Left ventricle myocardium superior (tissue), 1 donor: ENCODE measurements at places on chromosomes 7 and 10. TPM values are rescaled to one million over a fixed set of nuclear protein-coding genes. Genes with fewer than 3 reads are reported as not detected.

The SFTPA1 gene
- total RNA-seq, result 0.17 TPM

- DNase-seq, result no peak
These were observed 346.5 kb downstream of the TYW1 start for GRCh38 chr7:67343114-67343513.

The PCDH15 gene
- 0.25 TPM for total RNA-seq

The TRIM50 gene
- 0.30 TPM for total RNA-seq

The ALOX5 gene
- 4.5 TPM for total RNA-seq

The SPDYE2 gene
- not detected for total RNA-seq

The FXYD4 gene
- not detected for total RNA-seq

- DNase-seq, result peak; percentile 71
These were observed 842 bp downstream of the NMT2 start for GRCh38 chr10:15167411-15168290.

The PYROXD2 gene
- 11.6 TPM for total RNA-seq

The TEX47 gene
- total RNA-seq, result not detected

DNA sequence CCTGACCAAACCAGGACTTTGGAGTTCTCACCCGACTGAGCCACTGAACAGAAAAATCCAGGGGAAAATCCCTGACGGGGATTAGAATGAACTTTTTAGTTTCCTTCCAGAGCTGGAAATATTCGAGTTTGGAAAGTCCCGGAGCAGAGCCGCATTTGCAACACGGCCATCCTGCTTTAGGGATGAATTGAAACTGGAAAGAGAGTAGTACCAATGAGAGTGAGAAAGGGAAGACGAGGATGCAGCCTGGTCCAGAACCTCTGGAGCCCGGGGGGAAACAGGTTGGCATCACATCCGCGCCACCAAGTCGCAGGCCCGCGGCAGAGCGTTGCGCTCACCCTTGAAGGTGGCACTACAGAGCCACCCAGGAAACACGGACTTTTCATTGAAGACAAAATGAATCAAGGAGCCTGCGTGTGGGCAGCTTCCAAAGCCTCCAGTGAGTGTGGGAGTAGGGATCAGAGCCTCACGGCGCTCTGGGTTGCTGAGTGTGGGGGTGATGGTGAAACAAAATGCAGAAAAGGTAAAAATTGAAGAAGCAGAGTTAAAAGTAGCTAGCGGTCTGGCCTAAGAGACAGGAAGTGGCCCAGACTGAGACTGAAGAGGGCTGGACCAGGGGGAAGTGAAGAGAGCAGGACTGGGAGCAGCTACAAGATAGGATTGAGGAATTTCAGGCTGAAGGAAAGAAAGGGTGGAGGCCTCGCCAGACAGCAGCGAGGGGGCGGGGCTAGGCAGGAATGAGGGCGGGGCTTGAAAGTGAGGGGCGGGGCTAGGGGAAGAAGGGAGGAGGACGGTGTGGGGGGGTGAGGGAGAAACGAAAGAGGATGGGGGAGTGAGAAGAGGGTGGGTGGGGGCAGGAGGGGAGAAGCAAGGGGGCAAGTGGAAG lies 1.8 kb downstream of the SMURF1 start:
- peak; percentile 62 for DNase-seq

DNA sequence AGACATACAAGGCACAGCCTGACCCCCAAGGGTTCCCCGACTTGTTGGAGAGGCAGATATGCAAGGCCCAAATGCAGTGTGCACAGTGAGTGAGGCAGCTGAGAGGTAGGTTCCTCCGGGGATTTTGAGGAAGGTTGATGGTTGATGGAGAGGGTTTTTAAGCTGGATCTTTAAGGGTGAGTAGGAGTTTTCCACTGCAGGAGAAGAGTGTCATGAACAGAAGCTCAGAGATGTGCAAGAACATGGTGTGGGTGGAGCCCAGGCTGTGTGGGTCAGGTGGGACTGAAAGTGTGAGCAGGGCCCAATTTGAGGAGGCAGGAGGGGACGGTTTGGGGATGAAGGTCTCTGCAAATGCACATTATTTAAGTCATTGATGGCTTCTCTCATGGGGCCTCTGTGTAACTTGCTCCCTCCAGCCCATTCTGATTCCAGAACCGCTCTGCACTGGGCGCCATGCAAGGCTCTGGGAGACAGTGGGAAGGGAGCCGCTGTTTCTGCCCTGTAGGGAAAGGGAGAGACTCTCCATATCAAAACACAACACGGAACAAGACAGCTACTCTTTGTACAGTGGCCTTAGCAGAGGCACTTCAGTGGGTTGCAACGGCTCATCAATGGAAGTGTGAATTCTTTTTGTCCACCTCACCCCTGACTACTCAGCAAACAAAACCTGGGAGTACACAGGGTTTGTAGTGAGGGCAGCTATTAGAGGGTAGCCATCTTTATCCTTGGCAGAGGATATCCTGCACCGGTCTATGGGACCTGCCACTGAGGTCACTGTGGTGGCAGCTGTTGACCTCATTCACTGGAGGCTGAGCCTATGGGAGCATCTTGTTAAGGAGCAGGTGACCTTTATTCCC lies 29.7 kb downstream of the RAMP3 start:
- no peak for DNase-seq

DNA sequence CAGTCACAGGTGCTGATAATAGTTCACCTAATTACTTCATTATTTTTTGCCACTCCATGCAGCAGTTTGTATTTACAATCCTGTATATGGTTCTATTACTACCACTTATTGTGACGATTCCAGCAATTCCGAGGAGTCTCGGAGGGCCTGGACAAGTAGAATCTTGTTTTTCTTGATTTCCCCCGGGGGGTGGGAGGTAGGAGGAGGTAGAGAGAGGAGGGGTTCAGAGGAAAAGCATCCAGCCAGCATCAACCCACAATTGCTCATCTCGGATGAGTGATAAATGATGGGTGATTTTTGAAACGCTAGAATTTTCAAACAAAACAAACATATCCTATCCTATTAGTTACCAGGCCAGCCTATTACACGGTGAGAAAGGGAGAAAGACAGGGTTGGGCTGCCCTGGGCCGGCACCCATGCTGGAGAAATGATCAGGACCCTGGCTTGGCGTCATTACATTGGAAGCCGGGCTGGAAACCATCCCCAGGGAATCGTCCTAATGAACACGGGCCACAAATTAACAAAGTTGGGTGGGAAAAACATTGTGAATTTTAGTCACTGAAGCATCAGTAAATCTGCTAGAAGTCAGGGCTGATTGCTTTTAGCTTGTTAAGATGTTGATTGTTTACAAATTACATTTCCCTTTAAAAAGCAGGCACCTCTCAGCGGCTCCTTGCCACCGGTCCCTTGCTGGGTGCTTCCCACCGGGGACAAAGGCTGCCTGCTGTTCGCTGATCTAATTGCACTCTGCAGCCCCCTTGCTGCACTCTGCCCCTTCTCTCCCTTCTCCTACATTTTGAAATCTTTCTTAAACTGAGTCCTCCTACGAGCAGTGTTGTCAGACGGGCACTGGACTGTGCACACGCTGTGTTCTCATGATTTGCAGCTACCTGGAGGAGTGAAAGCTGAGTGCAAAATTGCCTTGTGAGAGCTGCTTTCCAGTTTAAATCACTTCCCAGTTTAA lies 95.5 kb downstream of the FAM204A start:
- DNase-seq, result no peak

The UNCX gene
- not detected for total RNA-seq

DNA sequence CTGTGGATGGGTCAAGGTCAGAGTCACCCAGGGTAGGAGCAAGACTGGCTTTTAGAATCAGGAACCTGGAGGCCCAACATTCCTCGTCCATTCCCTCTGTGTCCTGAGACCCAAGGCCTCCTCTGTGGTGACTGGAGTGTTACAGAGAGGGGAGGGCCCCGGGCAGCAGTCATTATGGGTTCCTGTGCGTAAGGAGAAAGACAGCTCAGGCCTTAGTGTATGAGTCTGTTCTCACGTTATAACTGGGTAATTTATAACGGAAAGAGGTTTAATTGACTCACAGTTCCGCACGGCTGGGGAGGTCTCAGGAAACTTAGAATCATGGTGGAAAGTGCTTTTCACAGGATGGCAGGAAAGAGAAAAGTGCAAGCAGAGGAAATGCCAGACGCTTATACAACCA lies 422.3 kb downstream of the TCERG1L start:
- DNase-seq, result no peak

The BAMBI gene
- 12.5 TPM for total RNA-seq

DNA sequence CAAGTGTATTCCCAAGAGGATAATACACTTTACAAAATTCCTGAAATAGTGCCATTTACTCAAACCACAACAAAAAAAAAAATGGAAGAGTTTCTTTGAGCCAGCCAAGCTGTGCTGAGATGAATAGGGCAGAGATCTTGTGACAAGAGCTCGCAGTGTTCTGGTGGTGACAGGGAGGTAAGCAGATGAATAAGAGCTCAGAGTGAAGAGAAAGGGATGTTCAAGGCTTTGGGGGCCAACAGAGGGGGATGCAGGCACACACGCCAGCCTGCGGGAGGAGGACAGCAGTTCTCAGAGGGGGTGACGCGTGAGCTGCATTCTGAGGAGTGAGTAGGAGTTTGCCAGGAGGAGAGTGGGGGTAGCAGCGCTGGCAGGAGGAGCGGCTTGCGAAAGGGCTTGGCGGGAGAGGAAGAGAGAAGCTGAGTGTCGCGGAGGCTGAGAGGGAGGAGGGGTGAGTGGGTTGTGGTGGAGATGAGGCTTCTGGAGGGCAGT lies 194.4 kb upstream of the IMMP2L start:
- peak; percentile 73 for DNase-seq

The RELN gene
- 2.5 TPM for total RNA-seq

The PNLIP gene
- total RNA-seq, result not detected

- no peak for DNase-seq
These were observed 128.7 kb downstream of the SH3PXD2A start for GRCh38 chr10:103726637-103727036.

The SPDYE9 gene
- total RNA-seq, result not detected

- peak; percentile 80 for DNase-seq
These were observed 3.4 kb downstream of the PRKAG2 start for GRCh38 chr7:151873402-151873965.

The CREM gene
- 50.3 TPM for total RNA-seq

The CPA2 gene
- total RNA-seq, result not detected

GRCh38 chr7:142796501-142797390 lies 26.0 kb downstream of the PRSS2 start:
- DNase-seq, result no peak

DNA sequence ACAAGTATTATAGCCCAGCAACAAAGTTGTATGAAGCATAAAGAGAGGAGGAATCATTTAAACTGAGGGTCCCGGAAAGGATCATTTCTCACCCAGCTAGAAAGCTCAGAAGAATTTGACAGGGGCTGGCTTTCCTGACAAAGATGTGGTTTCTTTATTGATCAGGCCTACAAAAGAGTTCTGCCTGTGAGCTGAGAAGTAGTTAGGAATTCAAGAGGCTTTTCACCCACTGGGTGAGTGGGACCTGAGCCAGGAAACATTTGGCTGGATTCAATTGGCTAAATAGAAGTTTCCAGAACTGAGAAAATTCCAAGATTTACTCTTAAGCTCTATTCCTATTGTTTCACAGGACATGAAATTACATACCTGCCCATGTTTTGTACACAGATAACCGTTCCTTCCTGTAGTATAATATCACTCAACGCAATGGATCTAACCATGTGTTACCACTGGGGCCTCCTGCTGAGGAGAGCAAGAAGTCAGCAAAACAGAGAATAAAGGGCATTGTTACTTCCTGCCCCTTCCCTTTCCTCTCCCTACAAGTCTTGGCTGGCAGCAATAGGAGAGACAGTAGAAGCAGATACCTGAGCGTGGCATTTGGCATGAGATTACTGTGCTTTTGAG lies 53.9 kb upstream of the PAPSS2 start:
- no peak for DNase-seq

DNA sequence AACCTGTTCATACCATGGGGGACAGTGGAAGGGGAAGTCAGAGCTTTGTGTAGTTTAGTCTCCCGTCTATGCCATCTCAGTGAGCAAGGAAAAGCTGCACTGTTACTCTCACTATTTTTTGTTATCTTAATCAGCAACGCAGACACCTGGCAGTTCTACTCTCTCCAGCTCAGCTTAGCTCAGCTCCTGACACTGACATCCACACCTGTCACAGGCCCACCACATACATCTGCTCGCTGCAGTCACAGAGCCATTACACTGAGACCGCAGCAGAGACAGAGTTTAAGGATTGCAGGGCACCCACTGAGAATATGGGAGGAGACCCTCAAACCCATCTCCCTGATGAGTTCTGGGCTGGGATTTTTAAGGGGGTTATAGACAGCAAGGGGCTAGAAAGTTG lies 257.3 kb upstream of the AKR1E2 start:
- DNase-seq, result no peak

DNA sequence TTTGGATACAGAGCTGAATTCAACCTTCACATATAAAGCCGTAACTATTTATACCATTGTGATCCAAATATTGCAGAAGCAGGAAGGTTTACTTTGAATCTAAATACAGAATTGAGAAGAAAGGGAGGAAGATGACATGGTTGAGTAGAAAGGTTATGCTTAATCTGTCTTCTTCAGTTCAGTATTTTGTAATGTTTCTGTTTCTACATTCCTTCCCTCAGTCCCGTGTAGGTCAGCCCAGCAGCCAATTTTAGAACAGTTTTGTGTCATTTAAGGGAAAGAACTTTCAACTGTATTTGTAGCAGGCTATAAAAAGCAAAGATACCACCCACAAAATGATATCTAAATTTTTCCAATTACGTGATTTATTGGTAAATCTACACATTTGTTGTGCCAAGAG lies 97.4 kb downstream of the CPED1 start:
- no peak for DNase-seq

The TRRAP gene
- 15.5 TPM for total RNA-seq

The CLEC2L gene
- not detected for total RNA-seq

- peak; percentile 65 for DNase-seq
These were observed 558 bp downstream of the ARHGAP22 start for GRCh38 chr10:48604039-48604990.

DNA sequence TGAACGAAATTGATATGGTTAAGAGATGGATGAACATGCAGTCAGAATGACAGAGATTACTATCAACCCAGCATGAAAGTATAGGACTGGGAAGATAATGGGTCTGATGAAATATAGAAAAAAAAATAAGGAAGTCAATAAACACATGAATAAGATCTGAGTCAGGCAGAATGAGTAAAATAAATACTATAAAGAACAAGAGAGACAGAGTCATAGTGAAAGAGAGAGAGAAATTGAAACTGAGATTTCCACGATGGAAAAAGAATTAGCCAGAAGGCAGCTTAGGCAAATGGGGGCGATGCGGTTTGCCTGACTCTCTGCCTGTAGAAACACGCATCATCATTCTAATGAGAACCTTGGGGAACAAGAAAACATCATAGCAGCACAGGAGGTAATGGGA lies 26.6 kb downstream of the SEMA3D start:
- no peak for DNase-seq

The SERPINE1 gene
- total RNA-seq, result 1.3 TPM

DNA sequence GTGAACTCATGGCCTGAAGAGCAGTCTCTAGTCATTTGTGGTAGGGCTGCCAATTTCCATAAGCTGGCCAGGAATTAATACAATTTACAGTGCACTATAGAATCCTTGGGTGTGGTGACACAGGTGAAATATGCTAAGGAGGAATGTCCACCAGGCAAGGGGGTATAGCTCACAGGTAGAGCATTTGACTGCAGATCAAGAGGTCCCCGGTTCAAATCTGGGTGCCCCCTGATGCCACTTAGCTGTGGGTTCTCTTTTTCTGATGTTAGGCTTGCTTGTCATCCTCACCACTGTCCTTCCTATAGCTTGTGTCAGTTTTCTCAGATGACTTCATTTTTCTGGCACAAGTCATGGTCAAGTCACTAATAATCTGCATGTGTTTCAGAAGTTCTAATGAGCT lies 108.7 kb downstream of the ZNF467 start:
- no peak for DNase-seq

The ANKRD61 gene
- total RNA-seq, result 0.20 TPM

The STAG3 gene
- total RNA-seq, result 0.74 TPM

The ELN gene
- total RNA-seq, result 29.0 TPM

- no peak for DNase-seq
These were observed 286.9 kb downstream of the PTEN start for GRCh38 chr10:88150339-88150738.
